ENCODE measurements at places on chromosomes 4 and X. TPM values are rescaled to one million over a fixed set of nuclear protein-coding genes. Genes with fewer than 3 reads are reported as not detected.

DNA sequence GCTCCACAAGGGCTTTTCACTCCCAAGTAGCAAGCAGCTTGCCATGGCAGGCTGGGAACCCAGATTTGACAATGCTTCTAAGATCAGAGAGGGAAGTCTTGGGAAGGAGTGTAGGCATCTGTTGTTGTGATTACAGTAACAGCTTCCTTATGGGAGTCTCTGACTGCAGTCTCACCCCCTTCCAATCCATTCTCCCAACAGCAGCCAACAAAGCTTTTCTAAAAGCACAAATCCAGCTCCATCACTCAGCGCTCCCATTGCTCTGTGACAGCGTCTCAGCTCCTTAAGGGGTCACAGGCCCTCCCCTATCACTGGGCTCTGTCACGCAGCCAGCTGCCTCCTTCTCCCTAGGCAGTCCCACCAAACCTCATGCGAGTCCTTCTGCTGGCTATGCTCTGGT is 7.1 kb downstream of the IGFBP7 start:
- DNase-seq, result no peak

DNA sequence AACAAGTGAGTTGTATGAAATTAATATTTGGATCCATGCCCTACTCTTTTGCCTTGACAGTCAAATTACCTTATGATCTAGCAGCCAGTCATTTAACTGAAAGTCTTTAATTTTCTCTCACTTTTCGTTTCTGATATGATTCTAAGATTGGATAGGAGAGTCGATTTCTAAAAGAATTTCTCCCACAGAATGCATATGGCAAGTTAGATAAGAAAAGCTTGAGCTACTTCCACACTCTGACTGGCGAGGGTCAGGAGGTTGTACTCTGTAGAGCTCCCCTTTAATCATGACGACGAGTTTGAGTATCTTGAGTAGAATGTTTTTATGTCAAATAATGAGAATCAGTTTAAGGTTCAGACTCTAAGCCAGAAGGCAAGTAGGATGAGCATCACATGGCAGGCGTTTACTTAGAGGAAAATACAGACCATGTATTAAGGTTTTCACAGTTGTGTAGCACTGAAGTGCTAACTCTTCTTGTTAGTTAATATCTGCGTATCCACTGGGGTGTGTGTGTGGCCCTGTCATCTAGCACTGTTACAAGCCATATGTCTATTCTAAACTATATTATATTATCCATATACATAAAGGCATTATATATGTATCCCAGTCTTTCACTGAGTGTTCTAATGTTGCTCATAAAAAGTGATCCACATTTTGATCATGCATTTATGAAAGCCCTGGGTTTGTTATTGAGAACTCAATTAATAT is 37.8 kb downstream of the LRP2BP start:
- no peak for DNase-seq

- DNase-seq, result no peak
These were observed 27.9 kb downstream of the PPARGC1A start for GRCh38 chr4:23861897-23862296.

DNA sequence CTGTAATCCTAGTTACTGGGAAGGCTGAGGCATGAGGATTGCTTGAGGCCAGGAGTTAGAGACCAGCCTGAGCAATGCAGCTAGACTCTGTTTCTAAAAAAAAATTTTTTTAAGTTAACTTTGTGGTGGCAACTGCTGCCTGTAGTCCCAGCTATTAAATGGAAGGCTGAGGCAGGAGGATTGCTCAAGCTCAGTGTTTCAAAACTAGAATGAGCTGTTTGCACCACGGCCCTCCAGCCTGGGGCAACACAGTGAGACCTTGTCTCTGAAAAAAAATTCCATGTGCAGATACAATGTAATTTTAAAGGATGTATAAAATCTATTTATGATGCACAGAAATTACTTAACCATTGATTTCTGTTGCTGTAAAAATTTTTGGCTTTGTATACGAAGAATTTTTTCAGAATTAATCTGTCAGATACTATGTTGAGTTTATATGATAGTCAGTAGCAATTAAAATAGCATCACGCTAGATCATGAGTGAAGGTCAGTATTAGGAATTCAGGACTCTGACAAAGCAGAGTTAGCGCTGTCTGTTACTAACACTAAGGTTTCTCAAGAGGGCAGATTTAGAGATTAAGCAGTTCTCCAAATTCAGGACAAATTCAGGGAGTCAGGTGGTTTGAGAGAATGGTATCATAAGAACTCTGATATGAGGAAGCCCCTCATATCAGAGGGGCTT is 8.3 kb upstream of the AGA start:
- no peak for DNase-seq

DNA sequence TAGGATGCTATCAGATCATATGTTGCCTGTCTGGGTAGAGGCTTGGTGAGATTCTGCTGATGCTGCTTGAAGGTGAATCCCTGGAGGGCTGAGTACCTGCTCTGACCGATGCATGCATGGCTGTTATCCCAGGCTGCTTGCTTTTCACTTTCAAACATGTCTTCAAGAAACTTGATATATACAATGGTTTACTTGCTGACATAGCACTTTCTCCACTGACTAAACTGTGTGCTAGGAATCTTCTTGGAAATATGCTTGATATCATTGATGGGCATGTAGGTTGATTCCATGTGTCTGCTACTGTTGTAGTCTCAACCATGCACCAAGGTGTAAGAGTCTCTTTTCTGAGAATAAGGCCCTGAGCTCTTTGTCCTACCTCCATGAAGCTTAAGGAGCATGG is 79.6 kb upstream of the WDR1 start:
- DNase-seq, result no peak

- DNase-seq, result no peak
These were observed 121.4 kb downstream of the SPRY1 start for GRCh38 chr4:123517971-123518370.

DNA sequence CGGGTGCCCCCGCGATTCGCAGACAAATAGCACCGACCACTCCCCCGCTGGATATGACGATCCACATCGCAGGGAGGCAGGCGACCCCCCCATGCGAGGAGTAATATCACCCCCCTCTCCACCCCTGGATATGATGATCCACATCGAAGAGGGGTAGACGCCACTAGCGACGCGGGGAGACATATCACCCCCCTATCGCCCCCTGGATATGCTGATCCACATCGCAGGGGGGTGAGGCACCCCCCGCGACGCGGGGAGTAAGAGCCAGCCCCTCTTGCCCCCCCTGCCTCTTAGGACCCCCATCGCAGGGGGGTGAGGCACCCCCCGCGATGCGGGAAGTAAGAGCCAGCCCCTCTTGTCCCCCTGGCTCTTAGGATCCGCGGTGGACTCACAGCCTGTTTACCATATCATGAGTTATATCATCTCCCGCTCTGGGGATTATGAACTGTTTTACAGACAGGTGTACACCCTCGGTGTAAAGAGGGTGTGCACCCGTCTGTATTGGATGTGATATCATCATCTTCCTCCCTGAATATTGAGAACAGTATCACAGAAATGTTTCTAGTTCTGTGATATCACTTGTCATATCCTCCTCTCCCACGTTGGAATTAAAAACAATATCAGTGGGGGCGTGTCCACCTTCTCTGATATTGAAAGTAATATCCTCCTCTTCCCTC is 22.7 kb upstream of the DRD5 start:
- no peak for DNase-seq

DNA sequence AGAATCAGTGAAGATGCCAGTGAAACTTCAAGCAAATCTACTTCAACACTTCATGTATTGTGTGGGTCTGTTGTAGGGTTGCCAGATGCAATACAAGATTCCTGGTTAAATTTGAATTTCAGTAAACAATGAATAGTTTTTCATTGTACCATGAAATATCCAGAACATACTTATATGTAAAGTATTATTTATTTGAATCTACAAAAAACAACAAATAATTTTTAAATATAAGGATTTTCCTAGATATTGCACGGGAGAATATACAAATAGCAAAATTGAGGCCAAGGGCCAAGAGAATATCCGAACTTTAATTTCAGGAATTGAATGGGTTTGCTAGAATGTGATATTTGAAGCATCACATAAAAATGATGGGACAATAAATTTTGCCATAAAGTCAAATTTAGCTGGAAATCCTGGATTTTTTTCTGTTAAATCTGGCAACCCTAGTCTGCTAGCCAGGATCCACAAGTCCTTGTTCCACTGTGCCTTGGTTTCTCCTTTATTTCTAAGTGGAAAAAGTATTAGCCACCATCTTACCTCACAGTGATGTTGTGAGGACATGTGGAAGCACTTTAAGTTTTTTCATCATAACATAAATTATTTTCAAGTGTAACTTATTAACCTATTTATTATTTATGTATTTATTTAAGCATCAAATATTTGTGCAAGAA is 2.3 kb downstream of the CXCL8 start:
- DNase-seq, result no peak

Gene COL4A6
- total RNA-seq, result not detected

- DNase-seq, result no peak
These were observed 17.8 kb upstream of the CXCL3 start for GRCh38 chr4:74056114-74056857.

Gene TSPAN7
- not detected for total RNA-seq

GRCh38 chr4:170743633-170744032 is 653.9 kb upstream of the AADAT start:
- no peak for DNase-seq

DNA sequence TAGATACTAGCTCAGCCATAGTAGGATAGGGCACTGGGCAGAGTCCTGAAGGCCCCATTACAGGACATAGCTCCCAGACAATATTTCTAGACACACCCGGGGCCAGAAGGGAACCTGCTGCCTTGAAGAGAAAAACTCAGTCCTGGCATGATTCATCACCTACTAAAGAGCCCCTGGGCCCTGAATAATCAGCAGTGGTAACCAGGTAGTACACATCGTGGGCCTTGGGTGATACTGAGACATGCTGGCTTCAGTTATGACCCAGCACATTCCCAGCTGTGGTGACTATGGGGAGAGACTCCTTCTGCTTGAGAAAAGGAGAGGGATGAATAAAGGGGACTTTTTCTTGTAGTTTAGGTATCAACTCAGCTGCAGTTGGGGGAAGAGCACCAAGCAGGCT is 104.3 kb upstream of the STK26 start:
- no peak for DNase-seq

Gene XPNPEP2
- total RNA-seq, result not detected

GRCh38 chr4:126086041-126086440 is 771.3 kb downstream of the FAT4 start:
- no peak for DNase-seq

Gene BRS3
- total RNA-seq, result not detected

DNA sequence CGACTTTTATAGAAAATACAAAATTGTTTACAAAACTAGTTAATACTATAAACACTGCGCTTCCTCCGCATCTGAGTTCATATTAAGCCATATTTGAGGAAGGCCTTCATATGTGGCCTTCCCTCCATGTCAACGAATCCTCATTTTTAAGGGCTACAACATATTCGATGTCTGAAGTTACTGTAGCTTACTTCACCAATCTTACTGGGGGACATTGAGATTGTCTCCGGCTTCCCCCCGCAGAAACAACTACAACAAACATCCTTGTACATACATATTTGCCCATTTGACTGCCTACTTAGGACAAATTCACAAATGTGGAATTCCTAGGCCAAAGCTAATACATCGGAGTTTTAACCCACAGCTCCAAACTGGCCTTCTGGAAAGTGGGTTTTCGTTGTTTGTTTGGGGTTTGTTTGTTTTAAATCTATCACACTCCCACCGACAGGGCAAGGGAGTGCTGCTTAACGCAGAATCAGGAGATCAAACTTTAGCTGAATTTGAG is 581 bp upstream of the FAM114A1 start:
- no peak for DNase-seq

Gene PAQR3
- total RNA-seq, result 26.0 TPM

DNA sequence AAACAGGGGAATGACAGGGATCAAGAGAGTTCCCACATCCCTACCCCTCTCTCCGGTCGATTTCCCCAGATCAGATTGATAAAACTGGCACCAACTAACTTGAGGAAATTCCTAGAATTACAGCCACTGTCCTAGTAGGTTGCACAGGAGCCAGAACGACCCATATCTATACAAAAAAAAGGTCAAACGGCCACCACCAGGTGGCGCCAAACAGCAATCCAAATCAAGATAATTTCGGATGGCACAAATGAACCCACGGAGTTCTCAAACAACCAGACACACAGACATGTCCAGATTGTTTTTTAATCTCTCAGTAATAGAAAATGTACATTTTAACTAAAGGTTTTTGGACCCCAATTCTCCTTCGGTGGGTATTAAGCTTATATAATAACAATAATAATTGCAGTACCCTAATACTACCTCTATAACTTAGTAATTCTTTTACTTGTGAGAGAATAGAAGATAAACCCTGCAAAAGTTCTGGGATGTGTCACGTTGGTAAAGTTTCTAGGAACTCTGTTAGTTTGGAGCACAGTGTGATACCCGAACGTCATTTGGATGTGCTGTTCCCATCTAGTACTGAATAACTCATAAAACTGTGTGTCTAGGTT is 212.6 kb downstream of the SPOCK3 start:
- peak; percentile 55 for DNase-seq

Gene TMPRSS11E
- not detected for total RNA-seq

- DNase-seq, result no peak
These were observed 21.1 kb upstream of the RHOXF1 start for GRCh38 chrX:120136840-120137239.

DNA sequence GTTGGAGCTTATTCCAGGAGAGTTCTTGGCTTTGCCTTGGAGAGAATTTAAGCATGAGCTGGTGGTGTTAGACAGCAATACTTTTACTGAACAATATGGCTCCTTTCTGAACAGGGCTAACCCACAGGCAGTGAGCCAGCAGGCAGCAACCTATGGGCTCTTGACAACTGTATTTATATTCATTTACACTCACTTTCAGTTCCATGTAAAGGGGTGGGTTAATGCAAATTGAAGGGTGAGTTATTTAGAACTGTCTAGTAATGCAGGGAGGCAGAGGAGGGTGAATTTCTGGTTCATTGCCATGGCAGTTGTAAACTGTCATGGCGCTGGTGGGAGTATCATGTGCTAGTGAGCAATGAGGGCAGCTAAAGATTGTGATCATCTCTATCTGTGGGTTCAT is 15.7 kb downstream of the FOXR2 start:
- no peak for DNase-seq

DNA sequence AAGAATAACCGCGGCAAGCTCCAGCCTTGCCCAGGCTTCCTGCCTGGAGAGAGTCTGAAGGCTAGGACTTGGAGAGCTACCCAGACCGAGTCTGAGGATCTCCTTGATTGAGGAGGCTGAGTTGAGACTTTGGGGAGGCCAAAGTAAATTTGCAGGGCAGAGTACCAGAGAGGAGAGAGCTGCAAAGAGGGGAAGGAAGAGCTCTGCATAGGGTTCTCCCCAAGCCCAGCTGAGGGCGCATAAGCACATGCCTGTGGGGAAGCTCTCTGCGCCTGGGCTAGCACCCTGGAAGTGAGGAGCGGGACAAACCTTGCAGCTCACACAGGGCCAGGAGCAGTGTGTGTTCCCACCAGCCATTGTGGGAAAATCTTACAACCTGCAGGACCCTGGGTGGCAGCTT is 56.1 kb downstream of the FAM193A start:
- no peak for DNase-seq

- DNase-seq, result no peak
These were observed 63.9 kb downstream of the HAND2 start for GRCh38 chr4:173466101-173466500.

- no peak for DNase-seq
These were observed 72.6 kb downstream of the SMARCA5 start for GRCh38 chr4:143586080-143586479.

Data from OCI-LY7 (cell line).